ENCODE measurements at places on chromosomes 12 and 14.

GRCh38 chr12:68844318-68844745, 36.4 kb downstream of the MDM2 start:
- no peak for DNase-seq

DNA sequence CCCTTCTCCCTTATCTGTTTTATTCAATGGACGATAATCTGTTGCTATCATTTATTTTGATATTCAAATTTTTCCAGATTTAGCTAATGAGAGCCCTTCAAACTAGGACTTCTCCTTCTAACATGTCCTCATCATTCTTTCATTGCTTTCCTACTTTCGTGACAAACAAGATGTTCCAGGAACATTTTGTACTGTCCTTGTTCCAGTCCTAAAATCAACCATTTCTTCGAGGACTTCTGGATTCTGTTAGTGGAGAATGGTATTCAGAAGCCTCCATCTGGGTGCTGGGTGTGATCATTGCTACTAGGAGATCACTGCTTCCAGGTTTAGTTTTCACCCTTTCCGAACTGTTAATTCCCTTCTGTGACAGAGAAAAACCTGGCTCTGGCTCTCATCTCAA, 29.5 kb upstream of the FBXO34 start:
- no peak for DNase-seq

GRCh38 chr12:68465227-68465626, 133.1 kb upstream of the MDM1 start:
- no peak for DNase-seq

- no peak for DNase-seq
These were observed 413 bp upstream of the TUBA1C start for GRCh38 chr12:49264466-49264872.

GRCh38 chr12:48002773-48003218, 1.5 kb downstream of the COL2A1 start:
- DNase-seq = peak; percentile 21

DNA sequence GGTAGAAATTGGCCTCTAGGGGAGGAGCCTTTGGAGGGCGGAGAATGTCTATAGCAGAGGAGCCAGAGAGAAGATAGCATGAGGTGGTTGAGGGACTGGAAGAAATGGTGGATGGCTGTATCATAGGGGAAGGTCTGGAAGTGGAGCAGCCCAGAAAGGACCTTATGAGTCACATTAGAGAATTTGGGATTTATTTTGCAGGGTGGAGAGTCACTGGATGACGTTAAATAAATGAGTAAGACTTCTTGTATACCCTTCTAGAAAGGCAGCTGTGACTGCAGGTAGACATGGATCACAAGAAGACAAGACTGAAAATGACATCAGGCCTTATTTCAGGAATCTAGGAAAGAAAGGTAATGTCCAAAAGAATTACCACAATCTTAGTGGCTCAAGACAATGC, 208.2 kb upstream of the TMTC1 start:
- DNase-seq = no peak

DNA sequence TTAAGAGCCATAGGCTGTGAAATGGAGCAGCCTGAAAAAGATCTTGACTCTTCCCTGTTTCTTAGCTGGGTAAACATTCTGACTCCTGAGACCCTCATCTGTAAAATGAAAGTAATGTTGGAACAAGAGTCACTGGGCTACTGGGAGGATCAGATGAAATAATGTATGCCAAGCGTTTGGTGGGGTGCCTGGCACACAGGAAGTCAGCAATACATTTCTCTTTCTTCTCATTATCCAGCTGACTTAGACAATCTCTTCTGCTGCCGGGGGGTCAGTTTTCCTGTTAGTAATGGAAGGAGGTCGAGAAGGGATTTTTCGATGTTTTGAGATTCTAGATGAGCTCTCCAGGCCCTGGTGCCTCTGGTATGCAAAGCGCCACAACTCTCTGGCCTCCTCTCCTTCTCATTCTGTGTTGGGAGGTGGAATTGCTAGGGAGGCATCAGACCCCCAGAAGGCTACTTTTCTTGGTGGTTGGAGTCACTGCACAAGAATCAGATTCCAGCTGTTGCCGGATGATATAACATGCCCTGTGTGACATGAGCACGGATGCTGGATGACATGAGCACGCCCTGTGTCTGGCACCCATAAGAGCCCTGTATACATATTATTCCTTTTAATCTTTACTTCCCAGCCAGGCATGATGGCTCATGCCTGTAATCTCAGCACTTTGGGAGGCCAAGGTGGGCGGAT, 4.3 kb downstream of the OASL start:
- no peak for DNase-seq

- no peak for DNase-seq
These were observed 76.7 kb downstream of the SCAF11 start for GRCh38 chr12:45913631-45914030.

GRCh38 chr14:68948686-68949600, 30.2 kb downstream of the ACTN1 start:
- DNase-seq = no peak

DNA sequence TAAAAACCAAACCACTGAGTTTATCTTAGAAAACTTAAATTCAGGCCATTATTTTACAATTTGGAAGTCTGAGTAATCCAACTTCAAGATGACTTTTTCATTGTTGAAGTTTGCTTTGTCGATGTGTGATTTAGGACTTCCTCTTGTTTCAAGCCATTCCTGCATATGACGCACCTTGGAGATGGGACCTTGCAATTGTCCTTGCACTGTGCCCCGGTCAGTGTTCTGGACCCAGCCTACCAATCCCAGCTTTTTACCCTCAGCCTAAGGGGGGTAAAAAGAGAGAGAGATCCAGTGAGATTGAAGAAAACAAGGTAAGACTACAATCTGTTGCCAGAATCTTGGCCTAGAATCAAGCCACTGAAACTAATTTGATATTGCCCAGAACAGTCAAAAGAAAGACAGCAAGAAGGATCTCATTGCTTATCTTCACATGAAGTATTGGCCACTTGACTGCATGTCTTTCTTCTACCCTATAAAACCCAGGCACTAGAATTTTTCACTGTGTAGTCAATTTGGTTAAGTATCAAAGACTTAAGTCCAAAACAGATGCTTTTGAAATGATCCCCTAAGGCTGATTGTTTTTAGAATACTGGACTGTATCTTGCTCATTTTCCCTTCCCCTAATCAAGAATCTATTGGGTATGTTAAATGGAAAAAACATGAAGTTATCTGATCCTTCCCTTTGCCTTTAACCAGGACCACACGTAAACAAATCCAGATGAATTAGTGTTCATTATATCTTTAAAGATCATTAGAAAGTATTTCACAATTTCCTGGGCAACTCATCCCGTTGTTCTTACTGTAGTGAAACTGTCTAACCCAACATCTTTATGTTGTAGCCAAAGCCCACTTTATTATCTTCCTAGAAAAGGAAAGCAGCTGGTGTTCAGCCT, 2.4 kb upstream of the MLH3 start:
- DNase-seq = peak; percentile 75

DNA sequence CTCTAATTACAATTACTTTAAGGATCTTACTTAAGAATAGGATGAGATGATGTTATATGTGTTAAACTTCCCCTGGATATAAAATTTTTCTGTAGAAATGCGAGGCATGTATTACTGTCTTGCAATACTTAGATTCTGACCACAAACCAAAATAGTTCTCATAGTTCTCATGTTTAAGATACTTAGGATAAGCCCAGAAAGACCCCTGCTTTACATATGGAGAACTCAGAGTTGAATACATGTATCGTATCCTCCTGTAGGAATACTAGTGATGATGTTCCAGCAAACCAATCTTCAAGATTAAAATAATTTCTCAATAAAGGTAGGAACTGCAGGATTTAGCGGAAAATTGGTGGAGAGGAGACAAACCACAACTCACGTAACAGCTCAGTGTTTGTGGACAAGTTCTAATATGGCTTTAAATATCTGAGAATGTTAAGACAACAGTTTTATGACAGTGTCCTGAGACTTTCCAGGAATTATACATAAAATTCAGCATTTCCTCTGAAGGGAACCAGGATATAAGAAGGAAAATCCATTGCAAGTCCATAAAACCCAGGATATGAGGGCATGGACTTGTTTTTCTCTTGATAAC, 114.7 kb upstream of the CRY1 start:
- DNase-seq = peak; percentile 45

DNA sequence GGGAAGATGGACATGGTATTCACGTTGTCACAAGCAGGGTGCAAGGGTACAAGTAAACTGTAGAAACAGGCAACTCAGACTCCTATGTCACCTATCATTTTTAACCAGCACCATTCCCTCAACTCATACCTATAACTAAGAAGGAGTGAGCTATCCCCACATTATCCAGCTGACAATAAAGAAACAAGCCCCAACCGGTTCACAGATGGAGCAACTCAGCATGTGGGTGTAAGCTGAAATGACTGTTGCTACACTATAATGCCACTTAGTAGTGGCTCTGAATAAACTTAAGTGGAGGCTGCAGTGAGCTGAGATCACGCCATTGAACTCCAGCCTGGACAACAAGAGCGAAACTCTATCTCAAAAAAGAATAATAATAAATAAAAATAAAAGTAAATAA, 829.5 kb upstream of the MDGA2 start:
- no peak for DNase-seq

GRCh38 chr12:121893961-121894460, 5.4 kb downstream of the PSMD9 start:
- DNase-seq = peak; percentile 54

- DNase-seq = no peak
These were observed 936.5 kb downstream of the DIO2 start for GRCh38 chr14:79274641-79275291.

GRCh38 chr14:96874127-96874526, 76.9 kb downstream of the VRK1 start:
- no peak for DNase-seq

GRCh38 chr14:75230140-75230792, 48.4 kb upstream of the FOS start:
- DNase-seq = peak; percentile 40

DNA sequence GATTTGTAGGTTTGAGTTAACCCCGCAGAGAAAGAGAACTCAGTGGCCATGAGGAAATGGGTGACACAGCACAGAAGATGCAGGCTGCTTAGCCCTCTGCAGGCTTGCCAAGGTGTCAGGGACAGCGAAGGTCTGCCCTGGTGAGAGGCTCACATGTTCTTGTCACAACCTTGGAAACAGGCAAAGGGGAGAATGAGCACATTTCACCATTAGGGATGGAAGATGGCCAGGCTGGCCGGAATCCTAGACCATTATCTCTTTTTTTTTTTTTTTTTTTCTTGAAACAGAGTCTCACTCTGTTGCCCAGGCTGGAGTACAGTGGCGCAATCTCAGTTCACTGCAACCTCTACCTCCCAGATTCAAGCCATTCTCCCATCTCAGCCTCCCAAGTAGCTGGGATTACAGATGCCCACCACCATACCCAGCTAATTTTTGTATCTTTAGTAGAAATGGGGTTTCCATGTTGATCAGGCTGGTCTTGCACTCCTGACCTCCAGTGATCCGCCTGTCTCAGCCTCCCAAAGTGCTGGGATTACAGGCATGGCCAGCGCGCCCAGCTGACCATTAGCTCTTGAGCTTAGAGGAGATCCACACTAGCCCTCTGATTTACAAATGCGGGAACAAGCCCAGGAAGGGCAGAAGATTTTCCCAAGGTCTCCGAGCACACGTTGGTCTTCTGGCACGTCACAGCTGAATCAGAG, 34.6 kb downstream of the LTBP2 start:
- peak; percentile 67 for DNase-seq

DNA sequence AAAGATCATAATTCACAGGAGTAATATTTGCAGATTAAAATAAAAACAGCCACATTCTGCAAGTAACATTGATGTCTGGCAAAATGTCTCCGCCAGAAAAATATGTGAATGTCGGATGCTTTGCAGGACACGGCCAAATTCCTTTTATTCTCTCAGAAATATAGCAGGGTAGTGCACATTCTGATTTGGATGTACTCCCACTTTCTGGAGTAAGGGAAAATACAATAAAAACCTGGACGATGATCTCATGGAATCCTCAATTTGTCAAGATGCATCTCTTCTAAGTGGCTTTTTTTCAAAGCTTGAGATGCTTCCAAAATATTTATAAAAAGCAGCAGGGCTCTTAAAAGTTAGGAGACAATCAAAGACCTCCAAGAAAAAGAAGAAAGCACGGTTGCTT, 133.3 kb downstream of the TBX5 start:
- DNase-seq = no peak

DNA sequence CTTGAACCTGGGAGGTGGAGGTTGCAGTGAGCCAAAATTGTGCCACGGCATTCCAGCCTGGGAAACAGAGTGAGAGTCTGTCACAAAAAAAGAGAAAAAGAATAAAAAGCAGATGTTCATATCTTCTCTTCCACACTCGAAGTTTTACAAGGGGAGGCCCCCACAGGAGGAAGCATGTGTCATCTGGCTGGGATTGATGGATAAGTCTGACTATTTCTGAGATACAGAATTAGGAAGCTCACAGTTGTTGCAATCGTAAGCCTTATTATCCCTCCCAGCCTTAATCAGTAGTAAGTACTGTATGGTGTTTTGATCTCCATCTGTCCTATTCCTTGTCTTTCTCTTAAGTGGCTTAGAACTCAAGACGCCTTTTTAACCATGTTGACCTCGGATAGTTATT, 31.9 kb upstream of the RASSF8 start:
- no peak for DNase-seq

- no peak for DNase-seq
These were observed 5.5 kb downstream of the AMN start for GRCh38 chr14:102927878-102928411.

DNA sequence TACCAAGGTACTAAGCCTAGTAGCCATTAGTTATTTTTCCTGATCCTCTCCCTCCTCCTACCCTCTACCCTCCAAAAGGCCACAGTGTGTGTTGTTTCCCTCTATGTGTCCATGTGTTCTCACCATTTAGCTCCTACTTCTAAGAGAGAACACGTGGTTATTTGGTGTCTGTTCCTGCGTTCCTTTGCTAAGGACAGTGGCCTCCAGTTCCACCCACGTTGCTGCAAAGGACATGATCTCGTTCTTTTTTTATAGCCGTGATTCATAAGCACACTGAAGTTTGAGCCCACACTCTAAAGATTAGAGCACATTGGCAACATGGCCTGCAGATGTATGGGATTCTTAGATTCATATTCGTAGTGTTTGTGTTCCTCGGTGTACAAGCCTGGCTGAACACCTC, 8.1 kb upstream of the STX2 start:
- DNase-seq = peak; percentile 72

DNA sequence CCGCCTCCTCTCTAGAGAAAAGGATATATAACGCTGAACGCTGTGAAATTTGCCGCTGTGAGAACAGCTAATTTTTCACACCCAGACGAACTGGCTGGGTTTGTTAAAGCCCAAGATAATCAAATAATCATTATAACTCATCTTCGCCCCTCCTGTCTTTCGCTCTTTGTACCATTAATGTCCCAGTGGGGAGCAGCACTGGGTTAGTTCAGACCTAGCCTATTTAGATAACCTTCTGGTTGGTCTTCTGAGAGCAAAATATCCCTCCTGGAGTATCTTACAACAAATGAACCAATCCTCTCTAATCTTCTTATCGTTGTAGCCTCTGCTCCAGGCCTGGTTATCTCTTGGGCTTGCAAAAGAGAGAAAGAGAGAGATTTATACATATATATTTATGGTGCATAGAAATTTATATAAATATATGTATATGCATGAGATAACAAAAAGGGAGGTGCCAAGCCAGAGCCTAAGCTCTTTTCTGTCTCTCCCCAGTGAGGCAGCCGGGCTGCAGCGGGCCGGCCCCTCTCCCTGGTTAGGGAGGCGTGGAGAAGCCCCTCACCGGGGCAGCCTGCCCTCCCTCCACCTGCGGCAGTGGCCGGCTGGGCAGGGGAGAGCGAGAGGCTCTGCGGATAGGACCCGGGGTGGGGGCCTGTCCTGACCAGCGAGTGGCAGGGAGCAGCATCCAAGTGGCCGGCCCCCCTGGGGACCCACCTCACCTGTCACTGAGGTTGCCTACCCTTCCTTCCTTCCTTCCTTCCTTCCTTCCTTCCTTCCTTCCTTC, 202.0 kb upstream of the LHX5 start:
- no peak for DNase-seq

- peak; percentile 91 for DNase-seq
These were observed 103.5 kb downstream of the FGD4 start for GRCh38 chr12:32502693-32503502.

Measured in AG10803 (cell line).